ENCODE measurements at places on chromosomes 2 and 18.

DNA sequence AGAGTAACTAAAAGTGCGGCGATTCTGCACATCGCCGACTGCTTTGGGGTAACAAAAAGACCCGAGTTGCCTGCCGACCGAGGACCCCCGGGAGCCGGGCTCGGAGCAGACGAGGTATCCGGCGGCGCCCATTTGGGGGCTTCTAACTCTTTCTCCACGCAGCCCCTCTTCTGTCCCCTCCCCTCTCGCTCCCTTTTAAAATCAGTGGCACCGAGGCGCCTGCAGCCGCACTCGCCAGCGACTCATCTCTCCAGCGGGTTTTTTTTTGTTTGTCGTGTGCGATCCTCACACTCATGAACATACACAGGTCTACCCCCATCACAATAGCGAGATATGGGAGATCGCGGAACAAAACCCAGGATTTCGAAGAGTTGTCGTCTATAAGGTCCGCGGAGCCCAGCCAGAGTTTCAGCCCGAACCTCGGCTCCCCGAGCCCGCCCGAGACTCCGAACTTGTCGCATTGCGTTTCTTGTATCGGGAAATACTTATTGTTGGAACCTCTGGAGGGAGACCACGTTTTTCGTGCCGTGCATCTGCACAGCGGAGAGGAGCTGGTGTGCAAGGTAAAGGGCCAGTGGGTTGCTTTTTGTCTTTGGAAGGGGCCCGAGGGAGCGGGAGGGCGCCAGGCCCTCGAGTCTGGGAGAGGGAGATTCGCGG, 1.4 kb downstream of the TRIB2 start:
- DNase-seq, result peak; percentile 37

GRCh38 chr18:74375999-74376398, 60.4 kb downstream of the C18orf63 start:
- no peak for DNase-seq

DNA sequence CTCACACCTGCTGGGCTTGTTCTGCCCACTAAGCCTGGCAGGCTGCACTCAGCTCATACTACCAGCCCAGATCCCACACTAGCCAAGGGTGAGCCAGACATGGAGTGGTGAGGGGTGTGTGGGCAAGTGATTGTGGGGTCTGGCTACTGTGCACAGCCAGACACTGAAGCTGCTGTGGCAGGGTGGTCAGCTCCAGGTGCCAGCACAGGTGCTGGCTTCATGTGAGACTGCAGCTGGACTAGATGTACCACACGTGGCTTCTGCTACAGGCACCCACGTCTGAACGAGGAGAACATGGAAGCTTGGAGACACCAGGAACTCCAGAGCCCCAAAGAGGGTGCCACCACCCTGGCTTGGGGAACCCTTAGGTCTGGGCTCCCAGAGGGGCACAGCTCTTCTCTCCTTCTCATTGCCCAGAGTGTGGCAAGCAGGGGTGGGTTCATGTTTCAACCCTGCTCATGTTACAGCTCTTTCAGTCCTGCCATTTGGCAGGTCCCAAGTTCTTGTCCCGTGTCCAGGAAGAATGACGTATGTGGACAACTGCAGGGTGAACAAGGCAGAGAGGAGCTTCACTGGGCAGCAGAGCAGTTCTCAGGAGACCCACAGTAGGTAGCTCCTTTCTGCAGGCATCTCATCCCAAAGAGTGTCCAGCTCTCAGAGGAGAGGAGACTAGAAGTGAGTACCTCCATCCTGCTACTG, 1624.2 kb upstream of the TMEFF2 start:
- DNase-seq, result no peak

- no peak for DNase-seq
These were observed 47.4 kb downstream of the PSMG2 start for GRCh38 chr18:12750076-12750714.

- no peak for DNase-seq
These were observed 437.2 kb upstream of the SYT4 start for GRCh38 chr18:43714343-43715010.

GRCh38 chr2:114609203-114609602, 166.8 kb downstream of the DPP10 start:
- DNase-seq, result no peak

GRCh38 chr18:63377275-63377980, 10.4 kb upstream of the KDSR start:
- DNase-seq, result no peak

GRCh38 chr2:26327291-26328272, 18.4 kb upstream of the SELENOI start:
- peak; percentile 84 for DNase-seq

GRCh38 chr2:131121464-131121863, 16.3 kb downstream of the PLEKHB2 start:
- DNase-seq, result peak; percentile 59

GRCh38 chr18:57461652-57462269, 26.6 kb downstream of the ONECUT2 start:
- no peak for DNase-seq

DNA sequence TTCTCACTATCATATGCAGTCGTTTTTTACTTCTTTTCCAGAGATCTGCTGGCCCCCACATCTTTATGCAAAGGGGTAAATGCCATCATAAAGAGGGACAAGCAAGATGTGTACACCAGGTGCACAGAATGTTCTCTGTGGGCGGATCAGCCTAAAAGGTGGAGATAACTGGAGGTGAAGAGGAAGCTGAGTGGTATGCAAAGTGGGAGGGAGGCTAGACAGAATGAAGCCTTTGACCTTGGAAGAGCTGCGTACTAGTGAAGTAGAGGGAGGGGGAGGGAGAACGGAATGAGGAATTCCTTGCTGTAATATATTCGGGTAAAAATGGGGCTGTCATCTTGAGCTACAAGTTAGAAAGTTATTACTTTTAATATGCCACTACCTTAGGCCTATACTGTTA, 287.5 kb upstream of the VRK2 start:
- DNase-seq, result no peak

DNA sequence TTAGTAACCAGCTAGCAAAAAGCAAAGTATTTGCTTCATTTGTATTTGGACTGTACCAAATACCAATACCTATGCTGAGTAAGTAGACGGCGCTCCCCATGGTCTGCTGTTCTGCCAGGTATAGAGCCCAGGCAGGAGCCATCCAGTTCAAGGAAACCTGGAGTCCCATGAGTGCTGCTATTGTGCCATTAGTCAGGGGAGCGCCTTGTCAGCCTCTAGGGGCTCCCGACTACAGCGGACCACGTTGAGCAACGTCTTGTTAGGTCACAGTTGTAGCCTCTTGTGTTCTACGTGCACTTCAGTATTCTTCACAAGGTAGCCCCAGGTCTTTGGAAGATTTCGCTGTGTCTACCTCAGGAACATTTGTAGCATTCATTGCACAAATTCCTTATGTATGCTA, 21.6 kb upstream of the SLC9A2 start:
- no peak for DNase-seq

DNA sequence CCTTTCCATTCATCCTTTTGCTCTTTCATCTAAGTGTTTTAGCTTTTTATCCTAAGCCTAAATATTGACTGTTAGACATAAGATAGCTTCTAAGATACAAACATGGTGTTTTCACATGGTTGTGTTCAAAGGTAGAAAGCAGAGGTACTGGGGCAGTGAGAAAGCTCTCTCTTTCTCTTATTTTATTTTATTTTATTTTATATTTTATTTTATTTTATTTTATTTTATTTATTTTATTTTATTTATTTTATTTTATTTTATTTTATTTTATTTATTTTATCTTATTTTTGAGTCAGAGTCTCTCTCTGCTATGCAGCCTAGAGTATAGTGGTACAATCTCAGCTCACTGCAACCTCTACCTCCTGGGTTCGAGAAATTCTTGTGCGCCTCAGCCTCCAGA, 287.2 kb downstream of the IKZF2 start:
- no peak for DNase-seq

DNA sequence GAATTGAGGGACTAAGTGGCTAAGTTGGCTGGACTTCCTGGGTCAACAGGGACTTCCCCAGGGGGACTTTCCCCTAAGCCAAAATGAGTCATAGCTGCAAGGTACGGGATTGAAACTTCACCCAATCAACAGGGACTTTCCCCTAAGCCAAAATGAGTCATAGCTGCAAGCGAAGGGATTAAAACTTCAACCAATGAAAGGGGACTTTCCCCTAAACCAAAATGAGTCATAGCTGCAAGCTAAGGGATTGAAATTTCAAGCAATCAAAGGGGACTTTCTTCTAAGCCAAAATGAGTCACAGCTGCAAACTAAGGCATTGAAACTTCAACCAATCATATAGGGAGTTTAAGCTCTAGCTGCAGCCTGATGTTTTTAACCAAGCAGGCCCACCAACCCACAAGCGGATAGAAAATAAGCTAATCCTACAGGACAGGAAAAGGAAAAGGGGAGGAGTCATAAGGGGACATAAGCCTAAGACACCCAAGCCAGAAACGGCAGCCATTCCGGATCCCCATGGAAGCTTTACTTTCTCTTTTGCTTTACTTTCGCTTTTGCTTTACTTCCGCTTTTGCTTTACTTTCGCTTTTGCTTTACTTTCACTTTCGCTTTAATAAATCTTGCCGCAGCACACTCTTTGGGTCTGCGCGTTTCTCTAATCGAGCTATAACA, 1375.4 kb upstream of the CELF4 start:
- peak; percentile 78 for DNase-seq

GRCh38 chr2:54768772-54769428, 45.4 kb downstream of the EML6 start:
- DNase-seq, result no peak

- no peak for DNase-seq
These were observed 95.5 kb upstream of the FZD5 start for GRCh38 chr2:207865210-207865609.

DNA sequence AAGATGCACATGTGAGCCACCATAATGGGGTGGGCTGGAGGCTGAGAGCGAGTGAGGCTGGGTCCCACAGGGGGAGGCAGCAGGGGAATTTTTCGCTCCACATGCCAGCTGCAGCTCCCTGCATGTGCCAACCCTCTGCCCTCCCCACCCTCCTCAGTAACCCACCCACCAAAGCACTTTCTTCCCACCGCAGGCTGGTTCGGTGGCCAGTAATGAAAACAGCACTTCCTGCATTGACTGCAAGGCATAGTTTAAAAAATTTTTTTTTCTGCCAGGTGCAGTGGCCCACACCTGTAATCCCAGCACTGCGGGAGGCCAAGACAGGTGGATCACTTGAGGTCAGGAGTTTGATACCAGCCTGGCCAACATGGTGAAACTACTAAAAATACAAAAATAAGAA, 147.5 kb upstream of the TTC39C start:
- no peak for DNase-seq

GRCh38 chr2:121189011-121189410, 96.0 kb downstream of the TFCP2L1 start:
- peak; percentile 16 for DNase-seq

DNA sequence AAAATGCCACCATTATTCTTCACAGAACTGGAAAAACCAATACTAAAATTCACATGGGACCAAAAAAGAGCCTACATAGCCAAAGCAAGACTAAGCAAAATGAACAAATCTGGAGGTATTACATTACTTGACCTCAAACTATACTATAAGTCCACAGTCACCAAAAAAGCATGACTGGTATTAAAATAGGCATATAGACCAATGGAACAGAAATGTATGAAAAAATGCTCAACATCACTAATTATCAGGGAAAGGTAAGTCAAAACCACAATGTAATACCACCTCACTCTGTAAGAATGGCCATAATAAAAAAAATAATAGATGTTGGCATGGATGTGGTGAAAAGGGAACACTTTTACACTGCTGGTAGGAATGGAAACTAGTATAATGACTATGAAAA, 158.6 kb downstream of the CDH2 start:
- DNase-seq, result no peak

GRCh38 chr18:55232506-55232905, 273.2 kb upstream of the CCDC68 start:
- no peak for DNase-seq

DNA sequence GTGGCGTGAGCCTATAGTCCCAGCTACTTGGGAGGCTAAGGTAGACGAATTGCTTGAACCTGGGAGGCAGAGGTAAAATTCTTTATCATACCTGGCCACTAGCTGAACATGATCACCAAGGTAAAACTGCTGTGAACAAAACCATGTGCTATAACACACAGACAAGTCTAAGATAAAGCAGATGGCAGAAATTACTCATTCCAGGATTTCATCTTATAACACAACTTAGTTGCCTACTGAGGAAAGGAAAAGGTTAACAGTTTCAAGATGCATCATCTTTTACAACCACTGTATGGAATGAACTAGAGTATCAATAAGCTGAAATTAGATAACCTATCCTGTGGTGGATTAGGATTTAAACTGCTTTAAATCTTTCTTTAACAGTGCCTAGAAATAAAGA, 8.3 kb downstream of the ARL5A start:
- DNase-seq, result no peak

DNA sequence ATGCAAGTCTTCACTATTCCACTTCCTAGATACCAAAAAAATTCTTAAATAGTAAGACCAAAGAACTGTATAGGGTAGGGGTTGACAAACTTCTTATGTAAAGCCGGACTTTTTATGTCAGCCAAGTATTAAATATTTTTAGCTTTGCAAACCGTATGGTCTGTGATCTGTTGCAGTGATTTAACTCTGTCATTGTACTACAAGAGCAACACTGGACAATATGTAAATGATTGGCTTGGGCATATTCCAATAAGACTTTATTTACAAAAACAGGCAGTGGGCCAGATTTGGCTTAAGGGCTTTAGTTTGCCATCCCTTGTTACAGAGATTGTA, 48.0 kb downstream of the MGAT5 start:
- peak; percentile 18 for DNase-seq
